CD14-positive monocyte (primary cell): ENCODE measurements at places on chromosomes 12 and 14. TPM values are rescaled to one million over a fixed set of nuclear protein-coding genes. Genes with fewer than 3 reads are reported as not detected.
A peak's percentile ranks its signal among the peaks of the same experiment; 100 is the strongest.

The CFAP54 gene
- polyA plus RNA-seq = not detected in 2 replicates

DNA sequence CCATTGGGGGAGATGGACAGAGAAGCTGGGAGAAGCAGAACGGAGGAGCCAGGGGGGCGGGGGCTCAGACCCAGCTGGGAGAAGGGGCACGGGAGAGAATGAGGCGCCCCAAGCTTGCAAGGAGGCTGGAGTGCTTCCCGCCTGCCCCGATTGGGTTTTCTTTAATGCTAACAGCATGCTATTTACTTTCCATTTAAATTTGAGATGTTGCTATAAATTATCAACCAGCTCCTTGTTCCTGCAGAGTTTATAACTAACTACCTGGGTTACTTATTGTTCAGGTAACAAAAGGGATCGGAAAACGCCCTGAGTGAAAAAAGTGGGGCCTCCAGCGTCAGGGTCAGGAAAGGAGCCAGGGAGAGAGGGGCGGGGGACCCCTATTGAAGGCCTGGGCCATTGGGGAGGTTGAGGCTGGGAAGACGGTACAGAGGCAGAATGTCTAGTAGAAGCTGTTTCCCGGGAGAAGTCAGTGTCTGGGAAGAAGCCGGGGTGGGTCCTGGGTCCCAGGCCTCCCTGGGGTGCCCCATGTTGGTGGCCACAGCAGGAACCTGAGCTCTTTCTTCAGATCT lies 2.5 kb downstream of the HNF1A start:
- no peak for DNase-seq

- DNase-seq = no peak
Observed at GRCh38 chr14:72787841-72788240, 106.1 kb downstream of the DPF3 start.

GRCh38 chr12:77160931-77161330 lies 95.6 kb upstream of the E2F7 start:
- no peak for DNase-seq

The NAA25 gene
- 3.1 and 7.9 TPM in 2 replicates for polyA plus RNA-seq

DNA sequence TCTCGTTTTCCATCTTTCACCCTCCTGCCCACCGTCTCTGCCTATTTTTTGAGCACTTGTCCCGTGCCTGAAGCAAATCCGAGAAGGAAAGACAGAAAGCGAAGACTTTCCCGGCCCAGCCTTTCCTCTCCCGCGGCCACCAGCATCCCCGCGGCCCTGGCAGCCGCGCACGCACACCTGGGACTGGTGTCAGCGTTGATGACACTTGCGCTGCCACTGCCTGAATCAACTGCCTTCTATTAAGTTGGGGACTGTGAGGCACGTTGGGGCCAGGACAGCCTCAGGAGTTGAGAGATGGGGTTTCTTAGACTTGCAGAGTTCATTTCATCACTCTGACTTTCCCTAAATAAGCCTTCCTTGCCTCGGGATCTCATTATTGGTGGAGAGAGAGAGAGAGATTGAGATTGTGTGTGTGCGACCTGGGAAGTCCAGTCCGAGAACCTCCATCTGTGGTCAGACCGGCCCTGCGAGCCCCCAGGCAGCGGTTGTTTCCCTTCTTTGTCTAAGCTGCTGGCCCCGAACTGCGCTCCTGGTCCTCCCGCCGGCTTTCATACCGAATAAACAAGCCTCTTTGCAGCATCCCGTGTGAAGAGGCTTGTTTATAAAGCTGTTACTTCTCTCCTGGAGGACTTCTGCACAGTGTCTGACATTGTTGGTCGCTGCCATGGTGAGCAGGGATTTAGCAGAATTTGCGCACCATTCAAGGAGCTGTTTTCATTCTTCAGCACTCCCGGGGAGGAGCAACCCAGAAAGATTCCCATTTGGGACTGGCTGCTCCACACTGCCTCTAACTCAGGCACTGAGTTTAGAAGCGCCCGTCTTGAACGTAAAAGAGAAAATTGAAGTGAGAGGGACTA lies 1.5 kb downstream of the PDZRN4 start:
- no peak for DNase-seq

The EIF2B2 gene
- polyA plus RNA-seq = 20.8 TPM

DNA sequence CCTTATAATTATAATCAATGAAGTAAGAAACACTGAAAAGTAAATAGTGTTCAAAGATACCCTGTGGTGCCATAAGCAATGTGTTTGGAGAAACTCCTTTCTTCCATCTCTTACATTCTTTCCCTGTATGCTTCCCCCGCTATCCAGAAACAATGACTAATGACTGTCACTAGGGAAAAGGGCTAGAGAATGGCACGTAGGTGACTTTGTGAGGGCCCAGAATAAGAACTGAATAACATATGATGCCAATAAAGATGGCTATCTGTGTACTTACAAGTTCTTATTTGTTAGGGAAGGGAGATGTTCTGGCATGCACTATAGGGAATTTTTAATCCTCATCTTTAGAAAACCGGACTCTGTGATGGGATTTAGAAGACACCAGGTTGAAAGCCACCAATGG lies 4.7 kb upstream of the KRT7 start:
- DNase-seq = no peak

- peak; percentile 29 for DNase-seq
Observed at GRCh38 chr12:12837025-12837812, 24.1 kb downstream of the DDX47 start.

- DNase-seq = no peak
Observed at GRCh38 chr14:105149146-105149781, 19.3 kb downstream of the JAG2 start.

- no peak for DNase-seq
Observed at GRCh38 chr12:108640802-108641445, 7.2 kb upstream of the SELPLG start.

The GPR84 gene
- polyA plus RNA-seq = 14.2 and 14.9 TPM in 2 replicates

GRCh38 chr14:61694039-61694438 lies 1.3 kb upstream of the HIF1A start:
- no peak for DNase-seq

The PCNX4 gene
- polyA plus RNA-seq = 11.2 and 18.4 TPM in 2 replicates

GRCh38 chr12:71475280-71475679 lies 35.7 kb downstream of the LGR5 start:
- no peak for DNase-seq

DNA sequence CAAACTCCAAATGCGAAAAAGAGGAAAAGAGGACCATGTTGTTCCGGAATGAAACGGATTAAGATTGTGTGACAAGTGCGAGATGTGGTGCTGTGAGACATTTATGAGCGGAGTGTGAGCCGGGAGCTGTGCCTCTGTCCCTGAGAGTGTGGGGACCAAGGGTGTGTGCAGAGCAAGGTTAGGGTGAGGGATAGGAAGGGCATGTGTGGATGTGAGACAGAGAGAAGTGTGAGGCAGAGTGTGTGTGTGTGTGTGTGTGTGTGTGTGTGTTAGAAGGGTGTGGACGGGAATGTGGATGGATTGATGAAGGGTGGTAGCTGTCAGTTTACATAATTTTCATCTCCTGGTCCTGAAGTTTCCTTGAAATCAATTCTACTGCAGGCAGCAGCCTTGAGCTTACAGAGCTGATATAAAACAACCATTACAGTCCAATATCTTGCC lies 4.3 kb upstream of the OTX2 start:
- DNase-seq = no peak

GRCh38 chr14:32078023-32078857 lies 1.1 kb downstream of the ARHGAP5 start:
- peak; percentile 3 for DNase-seq

- DNase-seq = no peak
Observed at GRCh38 chr14:95645389-95645996, 40.7 kb upstream of the TCL1B start.

- DNase-seq = no peak
Observed at GRCh38 chr14:74720526-74720925, 7.6 kb downstream of the FCF1 start.

The ABCC9 gene
- polyA plus RNA-seq = not detected

DNA sequence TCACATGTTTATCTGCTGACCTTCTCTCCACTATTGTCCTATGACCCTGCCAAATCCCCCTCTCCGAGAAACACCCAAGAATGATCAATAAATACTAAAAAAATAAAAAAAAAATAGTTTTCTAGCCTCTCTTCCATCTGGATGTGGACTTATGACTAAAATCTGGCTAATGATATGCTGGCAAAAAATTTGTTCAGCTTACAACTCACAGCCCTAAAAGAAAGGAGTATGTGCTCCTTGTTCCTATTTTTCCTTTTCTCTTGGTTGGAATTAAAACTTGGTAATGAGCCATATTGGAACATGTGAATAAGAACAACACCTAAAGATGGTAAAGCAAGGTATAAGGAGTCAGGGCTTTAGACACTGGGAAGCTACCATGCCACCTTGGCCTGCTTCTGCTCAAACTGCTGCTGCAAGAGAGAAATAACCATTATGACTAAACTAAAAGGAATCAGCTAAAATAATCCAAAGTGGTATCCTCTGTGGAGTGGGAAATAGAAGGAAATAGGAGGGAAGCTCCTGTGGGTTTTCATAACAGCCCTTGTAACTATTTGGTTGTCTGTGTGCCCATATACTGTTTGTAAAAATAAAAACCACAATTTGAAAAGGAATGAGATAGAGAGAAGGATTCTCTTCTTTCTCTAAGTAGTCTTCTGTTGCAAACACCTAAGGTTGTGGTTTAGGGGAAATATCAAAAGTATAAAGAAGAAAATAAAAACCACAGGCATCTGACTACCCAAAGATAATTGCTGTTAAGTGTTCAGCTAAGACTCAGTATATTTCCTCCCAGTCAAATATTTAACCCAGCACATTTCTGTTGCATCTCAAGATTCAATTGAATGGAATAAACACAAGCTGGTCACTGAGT lies 53.8 kb downstream of the SDR9C7 start:
- DNase-seq = no peak

DNA sequence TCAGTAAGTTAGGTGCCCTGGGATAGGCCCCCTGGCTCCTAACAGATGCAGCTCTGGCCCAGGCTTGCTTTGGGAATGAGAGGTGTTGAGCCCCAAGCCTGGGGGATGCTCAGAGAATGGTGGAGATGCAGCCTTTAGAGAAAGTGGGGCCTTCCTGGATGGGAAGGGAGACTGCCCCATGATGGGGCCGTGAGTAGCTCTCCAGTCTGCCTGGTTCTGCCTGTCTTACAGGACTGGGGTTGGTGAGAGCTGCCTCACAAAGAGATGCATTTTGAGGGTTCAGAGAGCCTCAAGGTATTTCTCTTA lies 523 bp upstream of the VRTN start:
- DNase-seq = no peak

DNA sequence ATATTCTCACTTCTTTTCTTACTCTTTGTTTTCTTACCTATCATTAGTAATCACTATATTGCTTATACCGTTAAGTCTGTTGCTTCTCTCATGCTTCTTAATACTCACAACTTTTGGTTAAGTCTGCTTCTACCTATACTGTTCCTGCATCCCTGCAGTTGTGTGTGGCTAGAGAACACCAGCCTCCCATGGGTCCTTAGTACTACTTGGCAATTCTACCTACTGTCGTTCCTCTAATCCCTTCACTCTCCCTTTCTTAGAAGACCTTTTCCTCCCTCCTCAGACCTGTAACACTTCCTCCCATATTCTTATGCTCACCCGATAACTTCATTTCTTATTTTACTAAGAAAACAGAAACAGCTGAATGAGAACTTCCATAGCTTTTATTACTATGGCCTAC lies 29.3 kb downstream of the CNOT2 start:
- no peak for DNase-seq

GRCh38 chr12:6613015-6613775 lies 6.0 kb upstream of the CHD4 start:
- DNase-seq = no peak

The CEBPE gene
- polyA plus RNA-seq = 0.73 TPM

GRCh38 chr14:55800156-55800785 lies 220.3 kb downstream of the KTN1 start:
- no peak for DNase-seq

GRCh38 chr12:66132408-66132807 lies 1.9 kb upstream of the LLPH start:
- DNase-seq = no peak
